ENCODE measurements at places on chromosomes 11 and 22.
A peak's percentile ranks its signal among the peaks of the same experiment; 100 is the strongest.

GRCh38 chr11:123313262-123313661 lies 116.8 kb upstream of the GRAMD1B start:
- DNase-seq, result no peak

GRCh38 chr22:28450109-28450508 lies 229.5 kb downstream of the TTC28 start:
- no peak for DNase-seq

- no peak for DNase-seq
These were observed 141.3 kb downstream of the ATG16L2 start for GRCh38 chr11:72955466-72955865.

- DNase-seq, result no peak
These were observed 841 bp upstream of the TUB start for GRCh38 chr11:8080069-8080670.

DNA sequence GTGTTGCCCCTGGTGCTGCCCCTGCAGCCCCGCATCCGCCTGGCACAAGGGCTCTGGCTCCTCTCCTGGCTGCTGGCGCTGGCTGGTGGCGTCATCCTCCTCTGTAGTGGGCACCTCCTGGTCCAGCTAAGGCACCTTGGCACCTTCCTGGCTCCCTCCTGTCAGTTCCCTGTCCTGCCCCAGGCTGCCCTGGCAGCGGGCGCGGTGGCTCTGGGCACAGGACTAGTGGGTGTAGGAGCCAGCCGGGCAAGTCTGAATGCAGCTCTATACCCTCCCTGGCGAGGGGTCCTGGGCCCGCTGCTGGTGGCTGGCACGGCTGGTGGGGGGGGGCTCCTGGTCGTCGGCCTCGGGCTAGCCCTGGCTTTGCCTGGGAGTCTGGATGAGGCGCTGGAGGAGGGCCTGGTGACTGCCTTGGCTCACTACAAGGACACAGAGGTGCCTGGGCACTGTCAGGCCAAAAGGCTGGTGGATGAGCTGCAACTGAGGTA lies 278 bp downstream of the ROM1 start:
- DNase-seq, result peak; percentile 63

DNA sequence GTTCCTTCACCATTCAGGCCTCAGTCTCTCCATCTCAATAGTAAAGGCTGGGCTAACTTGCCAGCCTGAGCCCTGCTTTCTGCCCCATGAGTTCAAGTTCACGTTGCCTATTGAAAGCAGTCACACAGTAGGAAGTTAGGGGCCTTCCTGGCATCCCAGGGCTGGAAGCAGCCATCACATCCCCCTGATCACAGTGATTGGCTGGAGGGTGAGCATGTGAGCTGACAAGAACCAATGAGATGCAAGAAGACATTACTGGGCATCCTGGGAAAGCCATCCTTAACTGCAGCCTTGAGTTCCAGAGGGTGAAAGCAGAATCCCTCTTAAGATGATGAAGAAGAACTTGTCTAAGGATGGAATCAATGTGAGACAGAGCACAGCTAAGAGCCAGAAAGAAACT lies 29.1 kb downstream of the IRAG1 start:
- DNase-seq, result no peak

DNA sequence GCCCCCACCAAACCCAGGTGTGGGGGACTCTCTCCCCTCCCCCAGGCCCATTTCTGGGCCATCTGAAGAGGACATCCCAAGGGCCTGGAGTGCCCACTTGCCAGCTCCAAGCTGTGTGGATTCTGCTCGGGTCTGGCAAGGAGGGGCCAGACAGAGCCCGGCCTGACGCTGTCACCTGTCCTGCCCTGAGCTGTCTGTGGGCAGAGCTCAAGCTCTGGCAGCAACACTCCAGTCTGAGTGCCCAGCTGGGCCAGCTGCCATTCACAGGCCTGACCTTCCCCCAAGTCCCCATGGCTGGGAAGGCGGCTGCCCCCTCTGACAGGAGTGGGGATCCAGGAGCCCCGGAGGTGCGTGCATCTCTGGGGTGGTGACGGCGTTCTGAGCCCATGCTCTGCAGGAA lies 6.2 kb upstream of the PIM3 start:
- peak; percentile 80 for DNase-seq

DNA sequence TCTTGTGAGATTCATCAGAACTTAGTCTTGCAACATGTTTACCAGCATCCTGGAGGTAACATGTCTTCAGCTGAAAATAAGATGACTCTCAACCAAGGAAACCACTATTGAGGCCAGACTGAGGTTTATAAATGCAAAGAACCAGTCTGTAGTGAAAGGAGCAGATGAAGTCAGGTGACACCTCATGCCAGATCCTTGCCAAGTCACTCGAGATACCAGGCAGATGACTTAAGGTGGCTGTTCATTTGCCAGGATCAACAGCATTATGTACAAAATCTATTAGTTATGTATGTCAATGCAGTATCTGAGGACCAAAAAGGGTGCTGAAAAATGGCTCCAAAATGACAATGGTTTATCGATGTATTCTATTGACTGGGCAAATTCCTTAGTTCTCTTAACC lies 100.0 kb upstream of the SOX6 start:
- DNase-seq, result no peak

DNA sequence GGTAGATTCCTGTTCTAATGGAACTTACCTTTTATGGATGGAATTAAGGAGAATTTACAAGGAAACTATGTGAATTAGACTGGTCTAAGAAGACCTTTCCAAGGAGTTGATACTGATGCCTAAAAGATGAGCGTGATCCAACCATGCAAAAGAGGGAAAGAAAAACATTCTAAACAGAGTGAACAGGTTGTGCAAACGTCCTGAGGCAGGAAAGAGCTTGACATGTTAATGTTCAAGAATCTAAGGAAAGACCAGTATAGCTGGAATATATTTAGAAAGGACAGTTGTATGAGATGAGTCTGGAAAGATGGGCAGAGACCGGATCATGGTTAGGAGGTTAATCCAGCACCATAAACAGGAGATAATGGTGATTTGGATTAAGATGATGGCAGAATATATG lies 1.3 kb downstream of the DDIAS start:
- no peak for DNase-seq

GRCh38 chr11:128018692-128019091 lies 568.7 kb downstream of the ETS1 start:
- no peak for DNase-seq

DNA sequence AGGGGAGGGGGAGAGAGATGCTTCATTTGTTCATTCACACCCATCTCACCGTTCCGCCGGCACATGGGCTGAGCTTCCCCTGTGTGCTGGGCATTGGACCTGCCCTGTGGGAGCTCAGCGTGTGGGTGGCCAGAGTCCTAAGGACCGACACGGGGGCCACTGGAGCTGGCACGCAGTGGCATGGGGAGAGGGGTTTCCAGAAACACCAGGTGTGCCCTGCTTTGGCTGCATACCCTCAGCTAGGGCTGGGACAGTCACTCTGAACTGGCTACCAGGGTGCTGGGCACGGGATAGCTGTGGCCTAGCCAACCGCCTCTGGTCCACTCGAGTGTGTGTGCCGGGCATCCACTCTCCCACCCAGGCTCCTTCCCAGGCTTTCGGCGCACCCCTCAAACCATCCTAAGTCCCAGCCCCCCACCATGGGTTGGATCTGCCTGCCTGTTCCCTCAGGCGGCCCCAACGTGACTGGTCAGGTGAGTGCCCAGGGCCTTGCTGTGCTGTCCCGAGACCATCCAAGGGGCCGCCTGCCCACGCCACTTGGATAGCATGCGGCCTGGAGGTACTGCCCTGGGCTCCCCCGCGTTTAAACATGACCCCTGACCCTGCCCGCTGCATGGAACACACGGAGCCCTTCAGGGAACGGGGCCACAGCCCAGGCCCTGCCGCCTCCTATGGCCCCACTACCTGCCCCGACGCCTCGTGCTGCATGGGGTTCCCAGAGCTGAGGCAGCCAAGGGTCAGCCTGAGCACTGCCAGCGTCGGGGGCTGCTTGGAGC lies 51.6 kb upstream of the LINC01488 start:
- no peak for DNase-seq

DNA sequence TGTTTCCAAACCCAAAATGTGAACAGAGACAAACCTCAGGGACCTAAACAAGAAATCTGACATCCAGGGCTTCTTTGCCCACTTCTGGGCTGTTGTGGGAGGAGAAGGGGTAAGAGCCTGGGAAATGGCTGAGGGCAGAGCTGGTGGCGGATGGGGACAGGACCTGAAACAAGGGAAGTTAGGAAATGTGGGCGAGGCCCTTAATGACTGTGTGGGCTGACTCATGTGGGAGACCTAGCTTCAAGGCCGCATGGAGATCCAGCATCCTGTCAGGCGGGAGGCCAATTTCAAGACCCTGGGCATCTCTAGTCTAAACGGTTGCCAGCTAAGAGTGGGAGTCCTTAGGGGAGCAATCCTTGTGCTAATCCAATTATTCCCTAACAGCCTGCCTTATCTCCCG lies 2.1 kb upstream of the OAF start:
- DNase-seq, result no peak

DNA sequence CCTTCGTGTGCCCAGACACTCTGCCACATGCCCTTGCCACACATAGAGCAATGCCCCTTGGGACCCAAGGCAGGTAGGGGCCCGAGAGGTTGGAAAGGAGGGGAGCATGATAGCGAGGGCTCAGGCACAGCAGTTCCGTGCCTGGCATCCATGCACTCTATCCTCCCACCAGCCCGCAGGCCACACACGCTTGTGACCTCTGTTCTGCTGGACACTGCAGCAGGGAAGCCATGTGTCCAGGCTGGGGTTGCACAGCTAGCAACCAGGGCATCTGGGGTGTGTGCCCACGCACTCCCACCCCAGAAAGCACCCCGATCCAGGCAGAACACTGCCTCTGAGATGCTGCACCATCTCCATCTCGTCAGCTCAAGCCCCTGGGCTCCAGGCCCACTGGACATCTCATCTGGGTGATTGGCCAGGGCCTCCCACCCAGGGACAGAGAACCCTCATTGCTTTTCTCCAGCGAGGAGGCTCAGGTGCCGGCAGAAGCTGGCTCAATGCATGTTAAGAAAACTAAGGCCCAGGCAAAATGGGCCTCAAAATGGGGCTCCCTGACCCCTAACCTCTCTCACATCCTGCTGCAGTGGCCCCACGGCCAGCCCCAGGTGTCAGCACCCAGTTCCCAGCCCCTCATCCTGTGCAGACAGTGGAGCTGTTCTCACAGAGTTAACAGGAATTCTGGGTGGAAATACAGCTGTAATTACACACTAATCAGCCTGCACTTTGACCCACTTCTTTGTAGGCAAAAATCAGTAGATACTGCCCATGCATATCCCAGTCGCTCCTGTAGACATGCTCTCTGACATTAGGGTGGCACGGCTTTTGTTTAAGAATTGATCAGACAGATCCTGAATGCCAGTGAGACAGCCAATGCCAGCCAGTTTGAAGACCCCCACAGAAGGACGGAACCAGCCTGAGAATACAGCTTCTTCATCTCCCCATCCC lies 173.9 kb upstream of the B3GAT1 start:
- no peak for DNase-seq

DNA sequence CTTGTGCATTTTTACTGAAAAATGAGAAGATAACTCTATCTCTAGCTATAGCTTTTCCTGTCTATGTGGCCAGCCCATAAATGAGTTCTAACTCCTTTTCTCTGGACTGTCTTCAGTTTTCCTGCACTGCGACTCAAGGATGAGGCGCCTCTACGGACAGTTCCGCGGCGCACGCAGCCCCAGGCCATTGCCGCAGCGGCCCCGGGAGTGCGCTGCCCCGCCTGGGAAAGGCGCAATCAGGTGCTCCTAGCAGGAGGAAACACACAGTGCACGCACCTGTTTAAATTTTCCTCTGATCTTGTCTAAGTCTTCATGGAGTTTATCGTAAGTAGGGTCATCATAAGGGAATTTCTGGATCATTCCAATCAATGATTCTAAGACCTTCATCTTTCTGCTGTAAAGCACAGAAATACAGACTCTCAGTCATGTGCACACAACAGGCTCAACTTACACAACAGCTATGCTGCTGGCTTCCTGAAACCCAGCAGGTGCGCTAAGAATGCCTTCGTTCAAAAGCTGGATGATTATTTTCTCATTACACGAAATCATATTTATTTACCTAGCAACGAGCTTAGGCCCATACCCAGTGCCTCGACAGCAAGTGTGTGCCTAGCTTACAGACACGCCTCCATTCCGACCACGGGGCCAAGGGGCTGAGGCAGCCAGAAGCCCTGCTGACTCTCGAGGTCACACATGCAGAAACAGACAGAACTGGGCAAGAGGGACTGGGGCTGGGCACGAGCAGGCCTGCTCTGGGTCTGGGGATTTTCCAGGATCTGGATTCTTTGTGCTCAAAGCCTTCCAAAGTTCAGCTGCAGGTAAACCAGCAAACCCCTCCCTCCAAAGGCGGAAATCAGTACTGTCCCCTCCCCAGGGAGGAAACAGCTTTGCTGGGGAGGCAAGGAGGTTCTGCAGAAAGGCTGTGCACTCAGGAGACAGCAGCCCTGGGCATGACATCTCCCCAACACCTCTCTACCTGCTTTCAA lies 7.2 kb downstream of the LTO1 start:
- DNase-seq, result no peak

GRCh38 chr11:8683115-8683807 lies 669 bp downstream of the RPL27A start:
- DNase-seq, result no peak

GRCh38 chr11:13297917-13298356 lies 20.3 kb downstream of the BMAL1 start:
- no peak for DNase-seq

GRCh38 chr11:50423208-50423607 lies 390.5 kb downstream of the OR4C45 start:
- DNase-seq, result no peak

- no peak for DNase-seq
These were observed 82.1 kb upstream of the MTMR2 start for GRCh38 chr11:96006037-96006436.

DNA sequence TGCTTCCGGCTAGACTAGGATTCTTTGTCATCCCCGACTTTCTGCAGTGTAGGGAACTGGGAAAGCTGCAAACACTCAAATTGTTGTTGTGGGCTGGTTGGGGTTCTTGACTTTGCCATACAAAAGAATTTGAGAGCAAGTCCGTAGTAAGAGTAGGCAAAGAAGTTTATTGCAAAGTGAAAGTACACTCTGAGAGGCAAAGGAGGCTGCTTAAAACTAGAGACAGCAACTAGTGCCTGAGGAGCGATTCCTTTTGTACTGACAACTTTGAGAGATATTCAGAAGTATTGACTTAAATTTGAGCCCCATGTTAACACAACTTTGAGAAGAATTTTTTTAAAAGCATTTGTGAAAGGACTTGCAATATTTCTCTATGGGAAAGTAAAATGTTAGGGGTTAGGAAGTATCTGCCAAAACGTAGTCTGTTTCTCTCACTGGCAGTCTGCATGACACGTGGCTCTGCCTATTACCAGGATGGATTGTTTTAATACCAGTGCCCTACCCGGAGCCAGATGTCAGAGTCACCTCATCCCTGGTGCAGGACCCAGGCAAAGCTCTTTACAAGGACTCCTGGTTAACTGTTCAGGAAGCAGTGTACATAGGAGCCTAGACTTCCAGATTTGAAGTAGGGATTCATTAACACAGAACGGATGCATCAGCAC lies 85.0 kb upstream of the CLPB start:
- DNase-seq, result no peak

GRCh38 chr11:108591893-108592292 lies 1.7 kb downstream of the EXPH5 start:
- no peak for DNase-seq

- DNase-seq, result no peak
These were observed 98.5 kb downstream of the PDE2A start for GRCh38 chr11:72575533-72576242.

GRCh38 chr11:69796063-69796462 lies 20.9 kb upstream of the FGF4 start:
- DNase-seq, result no peak

- no peak for DNase-seq
These were observed 67.6 kb downstream of the PIWIL3 start for GRCh38 chr22:24706732-24707469.

Data from breast epithelium (tissue), 4 donors.